ENCODE measurements at places on chromosomes 6 and 20. TPM values are rescaled to one million over a fixed set of nuclear protein-coding genes. Genes with fewer than 3 reads are reported as not detected.

Gene EPHA7
- polyA plus RNA-seq, result 11.0 TPM

Gene NFATC2
- polyA plus RNA-seq, result 2.1 TPM

Gene CYP39A1
- polyA plus RNA-seq, result 4.3 TPM

Gene TRAPPC3L
- 0.05 TPM for polyA plus RNA-seq

Gene FAM229B
- polyA plus RNA-seq, result 25.8 TPM

DNA sequence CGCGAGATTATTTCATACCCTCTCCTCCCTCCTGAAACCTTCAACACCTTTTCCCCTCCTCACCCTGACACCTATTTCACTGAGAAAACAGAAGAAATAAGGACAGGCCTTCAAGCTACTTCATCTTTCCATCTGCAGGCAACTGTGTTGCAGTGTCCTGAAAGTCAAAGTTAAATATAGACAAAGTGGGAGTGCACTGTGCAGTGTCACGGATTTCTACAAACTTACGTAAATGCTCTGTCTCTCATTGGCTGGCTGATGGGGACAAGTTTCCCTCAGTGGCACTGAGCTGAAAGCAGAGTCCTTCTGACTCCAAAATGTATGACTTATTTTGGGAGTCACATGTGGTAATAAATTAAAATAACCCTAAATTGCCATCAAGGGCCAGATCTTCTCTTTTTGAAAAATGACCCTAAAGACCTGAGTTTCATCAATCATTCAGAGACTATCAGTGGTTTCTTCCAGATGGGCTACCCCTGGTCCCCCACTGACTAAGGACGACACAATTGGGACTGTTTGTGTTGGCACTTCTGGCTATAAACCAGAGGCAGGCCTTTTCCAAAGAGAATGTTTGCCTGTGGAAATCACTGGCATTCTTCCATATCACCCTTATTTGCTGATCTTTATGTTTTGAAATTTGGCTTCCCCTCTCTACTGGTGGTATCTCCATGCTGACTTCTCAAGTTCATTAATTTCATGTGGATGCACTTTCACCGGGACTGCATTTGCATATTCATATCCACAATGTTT, 21.6 kb downstream of the ALDH8A1 start:
- no peak for DNase-seq

GRCh38 chr6:91094806-91095475, 508.1 kb upstream of the MAP3K7 start:
- DNase-seq, result no peak

GRCh38 chr6:136502786-136503185, 47.4 kb downstream of the MAP7 start:
- DNase-seq, result no peak

GRCh38 chr20:21615617-21616080, 89.8 kb upstream of the PAX1 start:
- DNase-seq, result peak; percentile 13

DNA sequence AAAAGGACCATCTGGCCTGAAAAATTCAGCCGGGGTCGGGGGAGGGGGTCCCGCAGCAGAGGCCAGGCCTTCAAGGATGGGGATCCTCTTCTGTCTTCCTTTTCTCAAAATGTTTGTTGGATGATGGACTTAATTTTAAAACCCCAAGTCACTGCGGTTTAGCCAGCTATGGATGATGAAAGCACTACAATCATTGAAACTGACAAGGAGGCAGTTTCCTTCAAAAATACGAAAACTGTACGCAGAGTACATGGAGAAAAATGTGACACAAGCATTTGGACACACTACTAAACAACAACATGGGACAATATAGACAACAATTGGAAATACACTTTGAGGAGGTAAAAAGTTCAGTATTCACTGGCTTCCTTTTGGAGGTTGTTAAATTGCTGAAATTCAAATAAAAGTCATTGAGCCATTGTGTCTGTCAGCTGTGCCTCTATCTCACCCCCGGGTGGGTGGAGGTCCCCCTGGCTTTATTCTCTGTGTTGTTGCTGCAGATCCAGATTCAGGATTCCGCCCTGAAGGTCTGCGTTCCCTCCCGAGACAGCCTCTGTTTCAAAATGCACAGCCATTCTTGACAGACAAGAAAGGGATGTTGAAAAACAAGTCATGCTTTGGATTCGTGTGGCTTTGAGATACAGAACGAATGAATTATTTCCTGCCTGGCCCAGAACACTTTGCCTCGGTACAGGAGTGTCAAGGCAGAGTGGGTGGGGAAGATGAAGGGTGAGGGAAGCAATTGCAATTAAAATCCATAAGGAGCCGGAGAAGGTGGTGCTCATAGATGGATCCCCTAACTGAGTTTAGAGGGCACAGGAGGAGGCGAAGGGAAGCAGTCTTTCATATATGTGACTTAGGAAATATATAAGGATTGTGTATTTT, 118.2 kb downstream of the TTLL2 start:
- no peak for DNase-seq

DNA sequence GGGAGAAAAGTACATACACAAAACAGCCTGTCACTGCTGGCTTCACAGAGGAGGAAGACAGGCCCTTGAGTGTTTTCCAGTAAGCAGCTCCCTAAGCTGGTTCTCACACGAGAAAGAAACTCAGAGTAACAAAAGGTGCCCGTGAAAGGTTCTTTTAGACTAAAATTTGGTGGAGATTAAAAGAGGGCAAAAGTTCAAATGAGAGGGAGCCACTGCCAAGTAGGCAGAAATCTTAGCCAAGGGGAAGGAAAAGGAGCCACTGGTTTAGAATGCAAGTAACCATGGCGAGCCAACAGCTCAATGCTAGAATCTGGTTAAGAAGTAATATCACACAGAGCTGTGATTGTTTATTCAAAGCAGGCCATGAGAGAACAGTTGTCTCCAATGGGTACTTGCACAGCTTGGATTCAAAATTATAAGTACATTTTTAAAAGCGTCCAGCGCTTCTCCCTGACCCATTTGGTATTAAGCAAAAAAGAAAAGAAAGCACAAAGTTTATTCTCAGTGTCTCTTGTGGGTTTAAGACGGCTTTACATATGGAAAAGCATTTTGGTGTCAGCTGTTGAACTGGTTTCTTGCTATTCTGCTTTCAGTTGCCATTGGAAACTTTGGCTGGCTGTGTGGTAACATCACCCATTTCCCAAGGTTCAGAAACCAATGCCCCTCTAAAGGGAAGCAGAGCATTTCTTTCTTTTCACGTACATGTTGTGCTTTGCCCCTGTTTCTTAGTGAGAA, 648.5 kb downstream of the RNF144B start:
- no peak for DNase-seq

DNA sequence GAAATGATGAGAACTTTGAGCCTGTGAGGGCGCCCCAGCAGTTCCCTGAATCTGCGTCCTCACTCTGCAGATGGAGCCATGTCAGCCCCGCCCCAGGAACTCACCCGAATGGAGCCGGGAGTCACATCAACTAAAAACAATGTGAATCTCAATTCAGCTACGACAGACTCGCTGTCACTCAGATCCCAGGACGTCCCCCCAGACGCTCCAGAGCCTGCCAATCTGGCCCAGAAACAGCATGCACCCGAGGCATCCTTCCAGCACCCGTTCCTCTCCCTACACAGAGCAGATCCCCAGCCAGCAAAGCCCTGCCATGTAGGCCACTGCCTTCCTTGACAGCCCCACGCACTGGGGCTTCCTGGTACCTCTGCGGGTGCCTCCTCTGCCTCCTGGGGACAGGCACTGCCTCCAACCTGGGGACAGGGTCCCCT, 248.0 kb downstream of the TTLL2 start:
- no peak for DNase-seq

DNA sequence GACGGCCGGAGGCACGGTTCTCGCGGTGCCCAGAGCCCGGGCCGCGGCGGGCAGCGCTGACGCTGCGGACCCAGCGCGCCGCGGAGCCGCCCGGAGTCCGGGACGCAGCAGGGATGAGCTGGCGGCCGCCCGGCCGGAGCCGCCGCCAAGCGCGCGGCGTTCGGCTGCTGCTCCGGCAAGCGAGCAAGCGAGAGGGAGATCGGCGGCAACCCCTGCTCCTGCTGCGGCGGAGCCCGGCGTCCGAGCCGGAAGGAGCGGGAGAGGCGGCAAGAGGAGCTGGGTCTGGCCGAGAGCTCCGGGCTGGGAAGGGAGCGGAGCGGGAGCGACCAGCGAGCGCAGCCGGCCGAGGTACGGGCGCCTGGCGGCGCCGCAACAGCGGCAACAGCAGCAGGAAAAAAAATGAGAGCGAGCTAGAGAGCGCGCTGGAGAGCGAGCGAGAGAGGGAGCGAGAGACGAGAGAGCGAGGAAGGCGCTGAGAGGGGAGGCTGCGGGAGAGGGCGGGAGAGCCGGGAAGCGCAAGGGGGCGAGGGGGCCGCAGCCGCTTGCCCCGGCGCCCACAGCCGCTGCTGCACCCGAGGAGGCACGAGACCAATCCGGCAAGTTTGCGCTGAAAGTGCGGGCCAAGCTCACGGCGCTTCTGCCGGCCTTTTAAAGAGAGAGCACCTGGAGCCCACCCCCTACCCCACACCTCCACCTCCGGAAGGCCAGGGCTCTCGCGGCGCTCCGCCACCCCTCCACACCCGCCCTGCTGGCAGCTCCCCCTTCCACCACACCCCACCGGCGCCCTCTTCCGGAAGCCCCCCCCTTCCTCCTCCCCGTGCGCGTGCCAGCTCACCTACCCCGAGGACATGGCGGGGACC, 496 bp downstream of the GRM4 start:
- no peak for DNase-seq

- no peak for DNase-seq
Observed at GRCh38 chr20:64236137-64237088, 19.1 kb upstream of the PCMTD2 start.

GRCh38 chr6:71043902-71044301, 87.0 kb upstream of the B3GAT2 start:
- no peak for DNase-seq

- no peak for DNase-seq
Observed at GRCh38 chr6:79184086-79184485, 50.4 kb downstream of the HMGN3 start.

GRCh38 chr6:73665686-73666319, 12.0 kb upstream of the SLC17A5 start:
- DNase-seq, result no peak

GRCh38 chr6:106051226-106051625, 34.9 kb upstream of the PRDM1 start:
- no peak for DNase-seq

DNA sequence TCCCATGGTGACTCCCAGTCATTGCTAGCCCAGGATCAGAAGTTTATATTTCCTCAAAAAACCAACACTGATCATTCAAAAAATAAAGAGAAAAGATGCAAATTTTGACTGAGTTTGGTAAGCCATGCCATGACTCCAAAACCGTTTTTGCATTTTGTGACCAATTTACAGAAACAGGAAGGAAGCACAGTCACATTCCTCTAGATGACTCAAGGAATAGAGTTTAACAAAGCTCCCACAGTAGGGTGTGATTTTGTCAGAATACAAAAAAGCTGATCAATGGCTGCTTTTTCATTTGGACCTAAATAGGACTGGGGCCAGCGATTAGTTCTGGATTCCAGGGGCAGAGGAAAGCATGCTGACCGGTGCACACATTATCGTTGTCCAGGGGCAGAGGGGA, 179.4 kb upstream of the AFDN start:
- no peak for DNase-seq

DNA sequence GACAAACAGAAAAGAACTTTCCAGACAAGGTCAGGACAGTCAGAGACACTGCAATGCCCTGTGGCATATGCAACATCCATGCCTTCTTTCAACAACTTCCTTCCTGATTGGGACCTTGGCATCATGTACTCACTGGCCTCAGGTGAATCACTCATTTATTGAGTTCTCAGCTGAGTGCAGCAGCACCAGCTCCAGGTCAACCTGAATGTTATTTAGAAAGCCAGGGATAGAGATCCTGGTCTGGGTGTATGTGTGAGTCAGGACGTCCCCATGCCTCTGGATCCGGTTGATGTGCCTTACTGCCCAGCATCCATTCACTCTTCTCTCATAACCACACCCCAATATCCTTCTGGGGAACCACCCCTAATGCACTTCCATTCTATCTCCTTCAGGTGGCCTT, 54.4 kb downstream of the SNRNP48 start:
- no peak for DNase-seq

DNA sequence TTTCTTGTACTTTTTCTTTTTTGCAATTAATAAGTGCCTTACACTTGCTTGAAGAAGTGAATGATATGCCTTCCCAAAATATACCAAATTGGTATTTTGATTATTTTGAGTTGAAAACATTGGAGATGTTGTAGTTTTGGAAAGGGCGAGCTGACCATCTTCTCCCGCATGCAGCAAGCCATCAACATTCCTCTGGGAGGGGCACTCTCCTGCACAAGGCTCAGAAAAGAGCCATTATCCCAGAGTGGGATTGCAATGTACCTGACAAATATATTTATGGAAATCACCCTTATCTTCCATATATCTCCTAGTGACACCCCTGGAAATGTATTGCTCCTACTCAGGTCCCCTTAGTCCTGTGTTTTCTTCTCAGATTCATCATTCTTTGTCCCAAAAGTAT, 22.8 kb upstream of the PNRC1 start:
- DNase-seq, result no peak

DNA sequence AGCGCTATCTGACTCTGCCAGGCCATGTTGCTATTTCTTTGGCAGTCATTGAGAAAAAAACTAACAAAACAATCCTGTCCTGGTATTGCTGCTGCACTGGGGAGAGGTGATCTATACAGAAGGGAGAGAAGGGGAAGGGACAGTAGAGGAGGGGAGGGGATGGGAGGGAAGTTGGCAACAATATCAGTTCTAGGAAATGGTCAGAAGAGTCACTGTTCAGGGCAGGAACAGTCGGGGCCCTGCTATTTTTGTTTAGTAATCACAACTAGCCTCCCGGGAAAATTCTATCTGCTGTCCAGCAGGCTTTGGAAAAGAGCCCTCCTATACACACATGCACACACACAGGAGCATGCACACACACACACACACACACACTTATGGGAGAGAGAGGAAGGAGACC, 142.3 kb upstream of the CARMIL1 start:
- DNase-seq, result no peak

- DNase-seq, result no peak
Observed at GRCh38 chr6:31785475-31785874, 8.3 kb upstream of the VWA7 start.

GRCh38 chr6:17334265-17334664, 53.1 kb downstream of the RBM24 start:
- no peak for DNase-seq

DNA sequence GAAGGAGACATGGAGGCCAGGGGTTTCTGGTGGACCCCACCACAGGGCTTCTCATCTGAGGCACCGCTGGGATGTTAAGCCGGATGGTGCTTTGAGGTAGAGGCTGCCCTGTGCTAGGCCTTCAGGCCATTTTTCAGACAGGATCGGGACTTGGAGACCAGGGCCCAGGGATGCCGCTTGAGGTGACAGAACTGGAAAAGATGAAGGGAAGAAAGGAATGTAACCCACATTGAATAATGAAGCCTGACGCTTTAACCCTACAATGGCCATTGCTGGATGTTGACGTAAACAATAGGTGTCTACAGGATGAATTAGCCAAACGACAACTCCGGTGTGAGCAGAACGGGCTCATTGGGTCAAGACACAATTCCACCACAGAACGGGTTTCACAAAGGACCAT, 62.5 kb downstream of the CEBPB start:
- DNase-seq, result no peak

GRCh38 chr6:70398783-70399728, 14.3 kb upstream of the FAM135A start:
- peak; percentile 29 for DNase-seq

All from urinary bladder (tissue), 4 donors.